ENCODE measurements at places on chromosomes 4 and X. TPM values are rescaled to one million over a fixed set of nuclear protein-coding genes. Genes with fewer than 3 reads are reported as not detected.

The LDB2 gene
- not detected for polyA plus RNA-seq

The CYLC1 gene
- not detected for polyA plus RNA-seq

GRCh38 chr4:89324671-89325070 lies 17.1 kb upstream of the GPRIN3 start:
- no peak for DNase-seq

DNA sequence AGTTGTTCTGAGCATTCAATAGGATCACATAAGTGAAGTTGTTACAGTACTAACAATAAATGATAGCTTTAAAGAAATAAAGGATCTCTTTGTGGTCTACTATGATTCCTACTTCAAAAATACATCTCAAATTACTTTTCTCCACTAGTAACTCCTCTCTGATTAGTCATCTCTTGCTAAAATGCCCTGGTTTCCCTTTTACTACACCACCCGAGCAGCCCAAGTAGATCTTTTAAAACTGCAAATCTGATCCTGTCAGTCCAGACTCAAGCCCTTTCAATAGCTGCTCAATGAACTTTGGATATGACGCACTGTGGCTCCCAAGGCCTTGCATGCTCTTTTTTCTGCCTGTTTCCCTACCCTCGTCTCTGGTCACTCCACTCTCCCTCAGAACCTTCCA lies 97.5 kb downstream of the MAOA start:
- no peak for DNase-seq

DNA sequence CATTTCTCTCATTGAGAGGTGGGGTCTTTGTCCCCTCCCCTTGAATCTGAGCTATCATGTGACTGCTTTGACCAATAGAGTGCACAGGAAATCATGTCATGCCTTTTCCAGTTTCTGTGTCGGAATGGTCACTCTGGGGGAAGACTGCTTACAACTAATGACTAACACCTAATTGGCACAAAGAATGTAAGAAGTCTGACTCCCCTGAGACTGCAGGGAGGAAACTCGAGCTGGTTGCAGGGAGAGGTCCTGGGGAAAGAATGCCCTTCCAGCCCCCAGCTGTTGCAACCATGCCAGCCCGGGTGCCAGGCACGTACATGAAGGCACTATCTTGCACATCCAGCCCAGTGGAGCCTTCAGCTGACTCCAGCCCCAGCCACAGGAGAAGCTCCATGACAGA lies 254.2 kb downstream of the DHX15 start:
- DNase-seq = no peak

DNA sequence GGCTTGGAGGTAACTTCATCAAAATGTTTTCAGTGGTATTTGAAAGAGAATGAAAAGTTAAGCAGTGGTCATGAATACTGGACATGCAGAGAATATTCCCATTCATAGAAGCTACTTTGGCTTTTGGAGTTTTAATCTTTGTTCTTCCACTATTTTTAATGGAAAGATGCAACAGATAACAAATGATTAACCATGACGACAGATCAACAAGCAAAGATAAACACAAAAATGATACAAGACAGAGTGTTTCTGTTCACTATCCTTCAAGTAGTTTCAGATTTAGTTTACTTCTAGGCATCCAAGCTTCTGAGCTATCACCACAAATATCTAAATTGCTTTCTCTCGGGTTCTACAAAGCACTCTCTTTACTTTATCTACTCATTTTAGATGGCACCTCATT lies 1004.9 kb upstream of the ADGRL3 start:
- DNase-seq = no peak

The EOLA2 gene
- 39.2 TPM for polyA plus RNA-seq

Measured in keratinocyte (primary cell).